ENCODE measurements at places on chromosomes 7 and 10. TPM values are rescaled to one million over a fixed set of nuclear protein-coding genes. Genes with fewer than 3 reads are reported as not detected.

DNA sequence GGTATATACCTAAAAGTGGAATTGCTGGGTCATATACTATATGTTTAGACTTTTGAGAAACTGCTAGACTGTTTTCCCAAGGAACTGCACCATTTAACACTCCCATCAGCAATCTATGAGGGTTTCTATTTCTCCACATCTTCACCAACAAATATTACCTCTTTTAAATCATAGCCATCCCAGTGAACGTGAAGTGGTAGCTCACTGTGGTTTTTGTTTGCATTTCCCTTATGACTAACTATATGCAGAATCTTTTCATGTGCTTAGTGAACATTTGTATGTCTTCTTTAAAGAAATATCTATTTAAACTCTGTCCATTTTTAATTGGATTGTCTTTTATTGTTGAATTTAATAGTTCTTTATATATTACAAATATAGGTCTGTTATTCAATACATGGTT lies 115.8 kb upstream of the SEC61G start:
- no peak for DNase-seq

COL17A1 gene
- total RNA-seq, result 1.8 TPM

DNA sequence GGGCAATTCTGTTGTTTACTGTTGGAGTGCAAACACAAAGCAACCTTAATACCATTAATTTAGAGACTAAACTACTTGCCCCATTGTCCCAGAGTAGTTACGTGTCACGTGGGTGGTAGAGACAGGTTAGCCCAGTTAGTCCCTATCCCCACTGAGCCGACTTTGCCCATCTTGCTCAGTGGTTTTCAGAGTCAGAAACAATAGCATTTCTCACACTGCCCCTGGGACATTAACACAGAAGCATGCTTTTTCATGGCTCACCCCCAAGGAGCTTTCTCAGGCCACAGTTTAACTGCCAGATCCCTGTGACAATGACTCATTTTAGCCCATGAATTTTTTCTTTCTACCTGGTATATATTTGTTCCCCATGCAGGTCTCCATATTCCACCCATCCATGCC lies 271.0 kb downstream of the POU6F2 start:
- DNase-seq, result no peak

GRCh38 chr7:144713850-144714249 lies 122.0 kb downstream of the TPK1 start:
- DNase-seq, result no peak

- DNase-seq, result no peak
These were observed 65.9 kb downstream of the FAM204A start for GRCh38 chr10:118276204-118276603.

AGFG2 gene
- total RNA-seq, result 28.9 TPM

DNA sequence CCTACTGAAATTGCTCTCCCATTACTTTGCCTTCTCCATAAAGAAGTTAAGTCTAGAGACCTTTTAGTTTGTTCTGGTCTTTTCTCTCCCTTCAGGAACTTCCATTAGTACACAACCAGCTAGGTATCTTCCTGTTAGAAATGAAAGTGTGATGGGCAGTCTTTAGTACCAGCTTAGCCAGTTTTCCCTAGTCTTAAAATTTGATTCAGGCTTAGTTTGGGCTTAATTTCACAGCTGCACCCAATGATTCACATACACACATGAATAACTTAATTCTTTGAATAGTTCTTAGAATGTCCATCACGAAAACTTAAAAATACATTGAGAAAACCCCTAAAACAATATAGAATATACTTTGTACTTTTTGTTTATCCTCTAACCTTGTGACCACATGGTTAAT lies 2.4 kb upstream of the PPP1R9A start:
- DNase-seq, result no peak

DNA sequence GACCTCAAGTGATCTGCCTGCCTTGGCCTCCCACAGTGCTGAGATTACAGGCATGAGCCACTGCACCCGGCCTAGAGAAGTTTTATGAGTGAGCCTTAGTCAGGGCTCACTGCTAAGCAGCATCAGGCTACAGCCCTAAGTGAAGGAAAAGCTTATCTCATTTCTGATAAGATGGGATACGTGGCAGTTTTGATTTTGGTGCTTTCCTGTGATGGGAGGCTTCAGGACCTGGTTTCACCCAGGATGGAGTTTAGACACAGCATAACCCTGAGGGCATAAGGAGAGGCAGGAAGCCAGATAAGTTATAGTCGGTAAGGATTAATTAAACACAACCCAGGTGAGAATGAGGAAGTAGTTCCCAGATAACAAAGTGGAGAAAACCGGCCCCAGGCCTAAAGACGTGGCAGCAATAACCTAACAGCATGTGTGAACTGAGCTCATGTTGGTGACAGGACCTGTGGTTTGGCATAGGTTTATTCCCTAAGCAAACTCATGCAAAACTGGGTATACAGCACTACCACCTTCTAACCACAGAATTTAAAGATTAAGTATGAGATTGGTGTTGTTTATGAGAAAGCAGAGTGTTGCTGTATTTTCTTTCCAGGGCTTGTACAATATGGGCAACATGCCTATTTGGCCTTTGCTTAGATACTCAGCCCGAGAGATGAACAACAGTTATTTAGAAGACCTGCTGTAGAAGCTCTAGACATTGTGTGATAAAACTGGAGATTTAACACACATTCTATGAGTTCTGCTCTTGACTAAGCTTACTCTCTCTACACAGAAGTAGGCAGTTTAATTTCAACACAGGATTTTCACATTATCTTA lies 119.4 kb downstream of the COL28A1 start:
- no peak for DNase-seq

DNA sequence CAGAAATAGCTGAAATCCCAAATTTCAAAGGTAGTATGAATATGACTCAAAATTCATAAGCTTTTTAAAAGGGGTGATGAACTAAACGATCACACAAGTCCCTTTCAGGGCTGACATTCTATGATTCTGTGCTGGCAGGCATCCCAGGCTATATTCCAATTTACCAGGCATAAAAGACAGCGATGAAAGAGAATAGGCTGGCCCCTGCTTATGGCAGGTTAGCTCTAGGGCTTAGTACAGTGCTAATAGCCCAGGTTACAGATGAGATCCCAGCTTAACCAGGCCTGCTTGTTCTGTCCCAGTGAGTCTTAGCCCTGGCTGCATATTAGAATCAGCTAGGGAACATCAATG lies 56.4 kb downstream of the CDHR3 start:
- no peak for DNase-seq

GRCh38 chr10:68027429-68027828 lies 47.7 kb downstream of the HERC4 start:
- DNase-seq, result no peak

- no peak for DNase-seq
These were observed 65.7 kb downstream of the TRIM24 start for GRCh38 chr7:138525757-138526156.

LRRN3 gene
- total RNA-seq, result 10.1 TPM

TWIST1 gene
- 5.2 TPM for total RNA-seq

DNA sequence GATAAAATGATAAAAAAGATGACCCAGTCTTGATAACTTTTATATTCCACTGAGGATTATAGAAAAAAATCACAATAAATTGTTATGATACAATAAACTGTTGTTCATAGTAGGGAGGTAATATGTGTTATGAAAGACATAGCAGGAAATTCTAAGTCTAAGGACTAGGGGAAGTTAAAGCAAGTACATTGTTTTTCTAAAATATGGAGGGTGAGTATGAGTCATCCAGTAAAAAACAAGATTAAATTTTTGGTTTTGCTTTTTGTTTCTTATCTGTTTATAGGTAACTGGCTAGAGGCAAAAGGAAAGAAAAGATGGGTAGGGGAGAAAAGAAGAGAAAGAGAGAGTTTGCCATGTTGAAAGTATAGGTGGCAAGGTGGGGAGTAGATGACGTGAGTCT lies 188.4 kb downstream of the POLR1F start:
- no peak for DNase-seq

GRCh38 chr7:154484943-154485342 lies 432.7 kb downstream of the DPP6 start:
- DNase-seq, result no peak

Data from thyroid gland (tissue), 4 donors.